ENCODE measurements at places on chromosomes 2 and 18. TPM values are rescaled to one million over a fixed set of nuclear protein-coding genes. Genes with fewer than 3 reads are reported as not detected.

- DNase-seq = no peak
Measured at GRCh38 chr18:68299906-68300305, 415.0 kb downstream of the TMX3 start.

GRCh38 chr2:118223992-118224894, 136.0 kb downstream of the INSIG2 start:
- DNase-seq = no peak

DNA sequence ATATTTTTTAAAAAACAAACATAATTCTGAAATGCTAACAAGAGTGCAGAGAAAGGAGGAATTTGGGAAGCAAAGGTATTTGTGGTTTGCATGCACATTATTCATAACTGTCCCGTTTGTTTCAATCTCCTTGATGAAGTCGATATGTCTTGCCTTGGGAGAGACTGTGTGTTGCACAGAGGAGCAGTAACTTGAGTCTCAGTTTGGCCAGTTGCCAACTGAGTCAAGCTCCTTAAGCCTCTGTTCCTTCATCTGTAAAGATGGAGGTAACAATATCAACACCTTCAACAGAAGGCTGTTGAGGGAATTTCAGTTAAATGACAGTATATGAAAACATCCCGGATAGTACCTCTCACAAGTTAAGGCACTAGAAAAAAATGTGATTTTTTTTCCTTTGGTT, 226.2 kb downstream of the ASXL3 start:
- no peak for DNase-seq

- DNase-seq = no peak
Measured at GRCh38 chr2:207926133-207926988, 99.0 kb downstream of the PLEKHM3 start.

DNA sequence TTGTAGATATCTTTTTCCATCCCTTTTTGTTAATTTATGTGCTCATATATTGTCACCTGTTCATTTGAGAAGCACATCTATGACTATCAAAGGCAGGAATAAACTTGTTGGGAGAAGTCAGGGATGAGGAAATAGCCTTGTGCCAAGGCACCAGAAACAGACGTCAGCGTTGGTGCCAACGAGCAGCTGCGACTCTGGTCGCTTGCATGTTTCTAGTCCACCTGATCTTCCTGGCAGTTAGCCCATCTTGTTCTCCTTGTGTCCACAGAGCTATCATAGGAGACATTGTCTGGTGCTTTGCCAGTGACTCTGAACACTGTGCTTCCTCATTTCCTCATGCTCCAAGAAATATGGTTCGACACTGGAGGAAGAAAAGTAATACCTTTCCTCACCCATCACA, 374.4 kb downstream of the PTPRM start:
- DNase-seq = no peak

DNA sequence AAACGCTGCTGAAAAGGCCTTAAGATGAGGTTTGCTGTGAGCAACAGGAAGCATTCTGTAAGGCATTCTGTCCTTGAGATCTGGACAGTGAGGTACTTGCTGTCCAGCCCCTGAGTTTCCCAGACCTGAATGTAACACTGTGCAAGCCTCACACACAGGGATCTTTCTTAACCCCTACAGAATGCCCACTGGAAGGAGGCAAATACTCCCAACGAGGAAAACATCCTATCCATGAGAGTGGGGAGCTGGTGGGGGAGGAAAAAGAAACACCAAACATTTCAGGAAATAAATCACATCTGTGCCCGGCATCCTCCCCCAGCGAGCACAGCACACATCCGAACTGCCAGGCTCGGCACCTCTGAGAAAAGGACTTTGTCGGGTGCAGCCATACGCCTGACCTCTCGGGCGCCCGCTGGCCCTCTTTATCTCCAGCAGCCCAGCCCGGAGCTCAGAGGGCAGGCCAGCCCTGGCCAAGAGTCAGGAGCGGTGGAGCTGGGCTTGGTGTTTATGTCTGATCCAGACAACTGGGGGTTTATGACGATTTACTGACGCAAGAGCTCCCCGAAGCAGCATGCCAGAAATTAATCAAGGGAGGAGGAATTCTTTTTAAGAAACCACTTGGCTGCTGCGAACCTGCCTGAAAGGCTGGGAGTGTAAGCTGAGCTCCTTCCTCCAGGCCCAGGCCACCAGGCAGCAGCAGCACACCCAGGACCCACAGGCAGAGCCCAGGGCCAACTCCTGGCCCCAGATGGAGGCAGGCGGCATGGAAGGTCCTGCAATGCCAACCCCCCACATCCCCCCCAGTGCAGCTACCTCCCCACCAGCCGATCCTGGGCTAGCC, 72.2 kb downstream of the HDAC4 start:
- no peak for DNase-seq

- DNase-seq = peak; percentile 4
Measured at GRCh38 chr2:67733517-67733916, 329.3 kb downstream of the C1D start.

The ARPC2 gene
- total RNA-seq = 644 TPM

The MDH1B gene
- 0.12 TPM for total RNA-seq

The SDC1 gene
- 7.4 TPM for total RNA-seq

DNA sequence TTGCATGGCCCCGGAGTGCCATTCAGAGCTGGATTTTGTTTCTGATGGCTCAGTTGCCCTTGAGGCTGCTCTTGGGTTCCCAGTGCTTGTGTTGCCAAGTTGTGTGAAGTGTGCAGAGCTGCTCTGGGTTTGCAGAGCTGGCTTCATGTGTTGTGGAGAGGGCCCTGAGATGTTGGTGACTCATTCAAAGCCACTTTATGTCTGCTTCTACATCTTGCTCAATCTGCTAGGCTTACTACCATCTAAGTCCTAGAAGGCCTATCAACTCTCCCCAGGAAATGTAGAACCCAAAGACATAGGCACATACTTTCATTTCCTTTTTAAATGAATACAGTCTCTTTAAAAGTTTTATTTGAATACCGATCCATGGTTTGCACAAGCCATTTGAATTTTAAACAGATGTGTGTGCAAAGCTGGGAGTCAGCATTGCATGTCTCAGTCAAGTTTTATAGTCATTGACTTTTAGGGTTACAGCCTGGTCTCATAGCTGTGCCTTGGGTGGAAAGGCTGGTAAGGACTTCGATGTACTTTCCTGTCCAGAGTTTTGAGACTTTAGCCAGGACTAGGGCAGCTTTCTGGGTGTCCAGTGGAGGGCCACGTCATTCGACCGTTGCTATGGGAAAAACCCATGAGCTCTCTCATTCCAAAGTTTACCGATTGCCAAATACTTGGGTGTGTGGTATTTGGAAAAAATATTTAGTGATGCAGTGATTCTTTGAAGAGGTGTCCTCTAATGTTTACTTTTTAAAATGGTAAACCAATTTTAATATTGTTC, 105.0 kb downstream of the LTBP1 start:
- no peak for DNase-seq

The GYPC gene
- total RNA-seq = 308 TPM

- DNase-seq = peak; percentile 70
Measured at GRCh38 chr2:83103613-83104012, 1355.5 kb downstream of the SUCLG1 start.

GRCh38 chr18:43141208-43141607, 25.7 kb upstream of the RIT2 start:
- DNase-seq = no peak

GRCh38 chr2:10222-10875, 36.0 kb downstream of the FAM110C start:
- no peak for DNase-seq

DNA sequence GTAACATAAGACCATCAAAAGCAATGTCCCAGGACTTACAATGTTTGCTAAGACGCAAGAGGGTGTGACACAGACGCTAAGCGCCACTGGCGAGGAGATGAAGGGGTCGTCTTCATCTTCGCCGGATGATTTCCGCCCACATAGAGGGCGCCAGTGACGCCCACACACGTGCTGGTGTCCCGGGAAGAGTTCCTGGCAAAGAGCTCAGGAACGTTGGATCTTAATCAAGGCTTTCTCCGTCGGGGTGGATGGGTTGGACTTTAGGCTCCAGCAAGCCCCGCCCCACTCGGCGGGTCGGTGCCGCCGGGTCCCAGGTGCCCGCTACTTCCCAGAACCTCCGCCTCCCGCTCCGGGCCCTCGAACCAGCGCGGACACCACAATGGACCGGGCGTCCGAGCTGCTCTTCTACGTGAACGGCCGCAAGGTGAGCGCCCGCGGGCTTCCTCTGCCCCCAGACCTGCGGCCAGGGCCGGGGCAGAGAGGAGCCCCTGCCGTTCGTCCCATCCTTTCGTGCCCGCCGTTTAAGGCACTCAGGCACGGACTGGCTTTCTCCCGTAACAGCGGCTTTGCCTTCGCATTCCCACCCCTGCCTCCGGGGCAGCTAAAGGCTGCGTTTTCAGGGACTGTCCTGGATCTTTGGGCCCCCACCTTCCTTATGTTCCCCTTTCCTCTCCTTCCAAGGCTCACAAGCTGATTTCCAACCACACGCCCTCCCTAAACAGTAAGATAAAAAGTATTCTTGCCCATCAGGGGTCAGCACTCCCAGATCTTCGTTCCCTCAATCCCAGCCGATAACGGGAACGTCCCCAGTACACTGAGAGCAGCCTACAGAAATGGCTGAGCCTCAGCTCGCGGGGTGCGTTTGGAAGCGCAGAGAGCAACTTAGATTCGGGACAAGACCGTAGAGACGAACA, at the start of gene AOX1:
TSS of gene AOX1 (plus strand) at position 285 of the 914 bp plus-strand sequence. CDS start at position 380, 95 bp downstream.
- DNase-seq = no peak

The CPLX4 gene
- not detected for total RNA-seq

DNA sequence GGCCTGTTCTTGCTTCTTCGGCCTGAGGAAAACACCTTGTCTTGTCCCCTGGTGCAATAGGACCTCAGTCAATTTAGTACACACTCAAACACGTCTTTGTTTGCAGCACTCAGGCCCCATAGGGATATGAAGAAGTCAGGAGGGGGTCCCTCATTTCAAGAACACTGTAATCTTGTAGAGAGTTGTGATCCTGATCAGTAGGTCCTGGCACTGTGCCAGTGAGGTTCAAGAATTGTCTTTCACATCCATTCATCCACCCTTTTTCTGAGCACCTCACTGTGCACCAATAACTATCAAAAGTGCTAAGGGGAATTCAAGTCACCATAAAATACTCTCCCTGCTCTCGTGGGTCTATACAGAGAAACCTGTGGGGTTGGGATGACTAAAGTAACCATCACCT, 131.4 kb upstream of the LHCGR start:
- no peak for DNase-seq

The OR6B2 gene
- not detected for total RNA-seq

- no peak for DNase-seq
Measured at GRCh38 chr2:64244037-64244416, 99.8 kb upstream of the PELI1 start.

- no peak for DNase-seq
Measured at GRCh38 chr2:103459283-103459682, 697.5 kb downstream of the TMEM182 start.

The UXS1 gene
- total RNA-seq = 133 TPM

The GALNT5 gene
- total RNA-seq = 0.48 TPM

GRCh38 chr2:6951046-6951445, 33.8 kb downstream of the RNF144A start:
- DNase-seq = no peak

- DNase-seq = no peak
Measured at GRCh38 chr2:200121931-200122330, 166.5 kb downstream of the MAIP1 start.

DNA sequence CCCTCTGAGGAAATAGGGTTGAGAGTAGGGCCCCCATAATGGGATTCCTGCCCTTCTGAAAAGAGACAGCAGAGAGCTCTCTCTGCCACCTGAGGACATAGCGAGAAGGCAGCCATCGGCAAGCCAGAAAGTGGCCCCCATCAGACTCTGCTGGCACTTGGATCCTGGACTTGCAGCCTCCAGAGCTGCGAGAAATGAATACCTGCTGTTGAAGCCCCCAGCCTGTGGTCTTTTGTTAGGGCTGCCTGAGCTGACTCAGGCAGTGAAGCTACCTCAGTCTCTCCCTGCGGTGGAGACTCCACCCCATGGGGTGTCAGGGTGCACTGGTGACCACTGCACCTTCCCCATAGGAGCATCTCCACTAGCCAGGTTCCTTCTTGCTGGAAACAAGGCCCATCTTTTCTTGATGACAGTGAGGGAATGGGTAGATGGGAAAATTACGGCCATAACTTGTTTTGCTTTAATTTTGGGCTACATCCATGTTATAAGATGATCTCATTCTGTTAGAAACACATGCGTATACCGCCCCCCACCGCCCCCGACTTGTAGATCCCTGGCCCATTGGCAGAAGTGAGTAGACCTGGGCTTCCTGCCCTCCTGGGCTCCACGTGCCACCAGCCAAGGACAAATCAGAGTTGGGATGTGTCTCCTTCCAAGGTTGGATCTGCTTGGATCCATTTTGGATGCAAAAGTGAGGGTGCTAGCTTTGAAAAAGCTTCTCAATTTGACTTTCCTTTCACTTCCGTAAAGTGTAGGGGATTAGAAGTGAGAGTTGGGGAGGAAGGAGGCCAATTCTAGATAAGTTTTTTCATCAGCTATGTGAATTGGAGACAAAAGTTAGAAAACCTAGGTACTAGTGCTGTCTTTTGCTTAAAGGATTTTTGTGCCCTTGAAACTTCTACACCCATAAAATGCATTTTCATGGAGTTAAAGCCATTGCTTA, 42.9 kb downstream of the NCK2 start:
- no peak for DNase-seq

DNA sequence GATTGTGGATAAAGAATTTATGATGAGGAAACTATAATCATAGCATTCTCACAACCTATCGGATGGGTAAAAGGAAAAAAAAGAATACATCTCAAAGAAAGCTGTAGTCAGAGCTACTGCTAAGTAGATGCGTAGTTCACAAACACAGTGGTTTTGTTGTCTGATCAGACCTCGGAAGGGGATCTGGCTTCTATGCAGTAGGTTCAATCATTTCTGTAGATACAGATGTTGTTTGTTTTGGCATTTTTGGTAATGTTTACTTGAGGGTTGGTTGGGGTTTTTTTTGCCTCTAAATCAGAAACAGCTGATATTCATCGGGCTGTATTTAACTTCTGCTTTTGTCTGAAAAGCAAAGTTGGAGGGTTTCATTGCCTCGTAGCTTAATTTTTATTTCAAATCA, 42.1 kb downstream of the NPAS2 start:
- DNase-seq = no peak

GRCh38 chr2:226905718-226906117, 69.9 kb downstream of the RHBDD1 start:
- DNase-seq = no peak

The RSAD2 gene
- 0.44 TPM for total RNA-seq

The RAPGEF4 gene
- 5.1 TPM for total RNA-seq

DNA sequence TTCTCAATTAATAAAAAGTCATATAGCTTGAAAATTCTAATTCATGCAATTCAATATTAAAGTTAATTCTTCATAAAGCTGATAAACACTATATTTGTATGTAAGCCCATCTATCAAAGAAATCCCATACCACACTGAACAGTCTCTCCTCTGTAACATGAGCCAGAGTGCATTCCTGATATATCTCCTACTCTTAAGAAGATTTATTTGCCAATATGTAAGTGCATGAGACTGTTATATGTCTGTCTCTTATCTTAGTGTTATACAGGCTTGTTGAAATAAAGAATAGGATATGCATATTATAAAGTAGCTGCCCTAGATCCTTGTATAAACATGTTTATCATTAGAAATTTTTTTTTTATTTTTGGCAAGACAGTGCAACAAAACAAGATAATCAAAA, 40.4 kb upstream of the TTC32 start:
- no peak for DNase-seq

- DNase-seq = no peak
Measured at GRCh38 chr2:1731963-1732768, 12.1 kb downstream of the PXDN start.

The CXCR1 gene
- not detected for total RNA-seq

GRCh38 chr2:233165895-233166661, 85.4 kb upstream of the ATG16L1 start:
- DNase-seq = no peak

- DNase-seq = no peak
Measured at GRCh38 chr2:171706152-171706803, 19.0 kb downstream of the DYNC1I2 start.

The HYCC2 gene
- 6.2 TPM for total RNA-seq

The CNGA3 gene
- total RNA-seq = not detected
